ENCODE measurements at places on chromosomes 4 and X. TPM values are rescaled to one million over a fixed set of nuclear protein-coding genes. Genes with fewer than 3 reads are reported as not detected.

The NXF2B gene
- total RNA-seq, result not detected

The PF4V1 gene
- not detected for total RNA-seq

- H3K27me3 ChIP-seq, result no peaks in the 10 kb centered on the region
- H3K27ac ChIP-seq, result no peak overlapping the region
- DNase-seq, result peak; percentile 59
- H3K36me3 ChIP-seq, result no peaks in the 10 kb centered on the region
Observed at GRCh38 chr4:138977524-138977923, 38.1 kb upstream of the NOCT start.

GRCh38 chrX:130118441-130119311 is 8.4 kb upstream of the ELF4 start:
- peak overlapping the region; percentile 43 for H3K27ac ChIP-seq
- H3K36me3 ChIP-seq, result no peaks in the 10 kb centered on the region
- DNase-seq, result no peak
- H3K4me1 ChIP-seq, result no peaks in the 10 kb centered on the region
- no peaks in the 10 kb centered on the region for H3K27me3 ChIP-seq

GRCh38 chr4:169741569-169741968 is 16.2 kb downstream of the HPF1 start:
- no peak overlapping the region for H3K4me3 ChIP-seq
- no peaks in the 10 kb centered on the region for H3K4me1 ChIP-seq
- DNase-seq, result no peak
- H3K27me3 ChIP-seq, result no peaks in the 10 kb centered on the region
- H3K36me3 ChIP-seq, result no peaks in the 10 kb centered on the region

GRCh38 chr4:31192341-31192740 is 472.2 kb downstream of the PCDH7 start:
- no peak overlapping the region for H3K27ac ChIP-seq
- no peaks in the 10 kb centered on the region for H3K27me3 ChIP-seq
- no peak for DNase-seq

DNA sequence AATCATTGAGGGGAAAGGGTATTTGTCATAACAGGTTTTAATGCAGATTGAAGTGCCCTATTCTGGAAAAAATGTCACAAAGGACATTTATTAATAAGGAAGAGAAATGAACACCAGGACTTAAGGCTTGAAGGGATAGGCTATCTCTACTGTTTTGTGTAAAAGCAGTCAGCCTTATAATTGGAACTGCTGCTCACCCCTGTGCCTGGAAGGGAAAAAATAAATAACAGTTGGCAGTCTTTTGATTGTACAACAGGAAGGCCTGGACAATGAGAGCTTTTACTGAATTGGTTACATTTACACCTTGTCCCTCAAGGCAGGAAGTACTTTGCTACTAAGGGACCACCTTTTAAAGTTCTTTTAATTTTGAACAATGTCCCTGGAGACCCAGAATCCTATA is 17.8 kb upstream of the MAGED4 start:
- H3K36me3 ChIP-seq, result no peaks in the 10 kb centered on the region
- H3K4me1 ChIP-seq, result no peaks in the 10 kb centered on the region
- H3K27me3 ChIP-seq, result no peaks in the 10 kb centered on the region
- H3K4me3 ChIP-seq, result no peak overlapping the region

- H3K27me3 ChIP-seq, result no peaks in the 10 kb centered on the region
- no peak overlapping the region for H3K4me3 ChIP-seq
Observed at GRCh38 chr4:116599859-116600258, 485.5 kb downstream of the TRAM1L1 start.

The CFI gene
- total RNA-seq, result 16.9 TPM
